Stimulated activated CD8-positive, alpha-beta memory T cell treated with anti-CD3 and anti-CD28 coated beads, Interleukin-4, amount 100 ng/mL, for 24 hours (primary cell): ENCODE measurements at places on chromosomes 3 and 15.

DNA sequence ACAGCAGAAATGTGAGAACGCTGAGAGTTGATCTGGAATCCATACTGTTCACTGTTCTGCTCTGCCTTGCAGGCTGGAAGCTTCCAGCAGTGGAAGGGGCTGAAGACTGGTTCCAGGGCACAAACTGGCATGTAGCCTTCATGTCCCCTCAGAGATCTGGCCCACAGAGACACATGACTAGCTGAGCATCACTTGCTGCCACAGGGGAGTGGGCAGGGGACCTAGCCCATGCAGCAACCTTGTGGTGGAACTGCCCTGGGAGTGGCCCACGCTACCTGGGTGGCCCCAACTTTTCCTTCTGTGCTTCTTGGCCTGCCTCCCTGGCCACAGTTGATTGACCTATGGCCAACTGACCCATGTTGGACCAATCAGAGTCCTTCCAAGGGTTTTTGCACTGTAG, 98.1 kb downstream of the TPRA1 start:
- DNase-seq, result no peak

- no peak for DNase-seq
Measured at GRCh38 chr3:196666001-196666867, 26.7 kb downstream of the NRROS start.

DNA sequence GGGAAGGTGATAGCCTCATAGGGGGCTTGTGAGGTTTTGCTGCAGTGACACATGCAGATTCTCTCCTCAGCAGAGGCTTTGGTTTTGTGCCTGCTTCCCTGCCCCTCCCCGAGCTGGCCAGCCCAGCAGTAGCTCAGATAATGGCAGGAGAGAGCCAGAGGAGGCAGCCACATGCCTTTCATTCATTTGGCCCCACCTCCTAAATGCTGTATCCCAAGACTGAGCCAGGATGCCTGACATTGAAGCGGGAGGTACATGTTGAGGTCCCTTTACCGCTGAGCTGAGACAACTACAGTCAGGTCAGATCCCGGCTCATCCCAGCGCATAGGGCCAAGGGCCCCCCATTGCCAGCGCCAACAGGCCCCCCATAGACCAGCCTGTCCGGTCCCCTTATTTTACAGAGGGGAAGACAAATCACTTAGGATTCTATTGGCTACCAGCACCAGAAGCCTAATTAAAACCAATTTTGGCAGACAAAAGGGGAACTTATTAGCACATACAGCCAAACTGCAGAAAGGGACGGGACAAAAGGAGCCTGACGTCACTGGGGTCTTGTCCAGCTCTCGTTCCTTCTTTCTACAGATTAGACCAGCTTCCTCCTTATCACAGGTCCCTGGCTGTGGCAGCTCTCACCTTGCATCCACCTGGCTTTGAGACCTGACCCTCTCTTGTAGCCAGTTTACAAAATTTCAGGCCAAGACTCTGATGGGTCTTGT, 12.1 kb upstream of the POLG start:
- no peak for DNase-seq

DNA sequence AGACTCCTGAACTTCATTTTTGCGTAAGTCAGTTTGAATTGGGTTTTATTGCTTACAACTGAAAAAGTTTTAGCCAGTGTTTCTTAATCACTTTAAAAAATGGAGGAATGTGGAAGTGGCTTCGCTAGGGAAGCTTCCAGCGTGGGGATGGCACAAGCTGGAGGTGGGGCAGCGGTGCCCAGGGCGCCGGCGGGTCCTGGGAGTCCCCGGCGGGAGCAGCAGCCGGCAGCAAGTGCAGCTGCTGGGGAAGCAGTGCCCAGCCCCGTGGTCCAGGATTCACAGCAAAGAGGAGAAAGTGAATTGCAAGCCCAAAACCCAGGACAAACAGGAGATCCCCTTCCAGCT, 301.8 kb upstream of the PROK2 start:
- DNase-seq, result no peak

GRCh38 chr15:51809457-51809856, 20.0 kb upstream of the TMOD3 start:
- DNase-seq, result no peak

- DNase-seq, result no peak
Measured at GRCh38 chr15:68278345-68278594, 725 bp downstream of the FEM1B start.

DNA sequence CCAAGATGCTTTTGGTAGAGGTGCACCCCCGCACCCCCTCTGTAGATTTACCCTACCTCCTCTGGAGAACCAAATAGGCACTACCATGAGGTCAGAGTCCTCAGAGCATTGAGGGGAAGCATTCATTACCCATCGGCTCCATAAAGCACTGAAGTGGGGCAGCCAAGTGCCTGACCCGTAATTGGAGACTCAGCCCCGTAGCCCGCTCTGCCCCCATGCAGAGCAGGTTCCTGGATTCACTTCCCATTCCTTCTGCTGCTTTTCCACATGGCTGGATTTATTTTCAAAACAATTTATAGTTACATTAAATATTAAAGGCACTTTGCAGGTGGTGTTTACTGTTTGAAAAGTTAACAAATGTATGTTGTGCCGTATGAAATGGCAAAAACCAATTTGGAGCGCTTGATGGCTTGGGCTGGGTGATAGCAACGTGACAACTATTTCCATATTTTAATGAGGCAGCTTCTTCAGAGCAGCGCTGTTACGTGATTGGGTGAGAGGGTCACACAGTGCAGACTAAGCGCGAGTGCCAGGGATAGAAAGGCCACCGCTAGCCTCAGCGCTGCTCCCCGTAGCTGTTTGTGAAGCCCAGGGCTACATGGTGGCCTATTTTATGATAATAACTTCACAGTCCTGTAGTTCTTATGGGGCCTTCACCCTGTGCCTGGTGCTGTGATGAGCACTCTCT, 373.8 kb upstream of the PROK2 start:
- no peak for DNase-seq

DNA sequence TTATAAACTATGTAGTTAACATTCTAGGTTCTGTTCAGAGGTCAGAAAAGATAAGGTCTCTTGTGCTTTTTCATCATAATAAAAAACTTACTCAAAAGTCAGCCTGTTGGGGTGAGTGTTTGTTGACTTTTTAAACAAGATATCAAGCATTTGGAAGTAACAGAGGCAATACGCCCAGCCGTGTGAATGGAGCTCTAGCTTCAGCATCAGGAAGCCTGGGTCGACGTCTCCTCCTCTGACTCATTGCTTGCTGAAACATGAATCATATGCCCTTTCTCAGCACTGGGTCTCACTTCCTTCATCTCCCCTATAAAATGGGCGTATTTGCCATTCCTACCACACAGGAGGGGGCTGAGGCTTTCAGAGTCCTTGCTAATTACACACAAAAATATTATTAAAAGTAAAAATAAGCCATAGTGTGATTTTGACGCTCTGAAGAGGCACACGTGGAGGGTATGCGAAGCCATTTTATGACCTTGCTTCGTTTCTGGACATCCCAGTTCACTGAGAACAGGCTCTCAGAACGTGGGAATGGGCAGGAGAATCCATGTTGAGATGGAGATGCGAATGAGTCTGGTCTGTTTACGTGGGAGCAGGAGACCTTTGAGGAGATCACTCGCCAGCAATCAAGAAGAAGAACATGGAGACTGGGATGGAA, 220.8 kb upstream of the TPRG1 start:
- peak; percentile 35 for DNase-seq

- DNase-seq, result no peak
Measured at GRCh38 chr15:100866386-100867330, 13.0 kb upstream of the ALDH1A3 start.

- no peak for DNase-seq
Measured at GRCh38 chr15:39581242-39581792, 438 bp downstream of the THBS1 start.

- no peak for DNase-seq
Measured at GRCh38 chr15:55737373-55737772, 5.6 kb downstream of the PRTG start.

GRCh38 chr3:188309437-188310269, 155.7 kb downstream of the LPP start:
- DNase-seq, result no peak

GRCh38 chr3:73143821-73144237, 82.4 kb downstream of the EBLN2 start:
- DNase-seq, result no peak

DNA sequence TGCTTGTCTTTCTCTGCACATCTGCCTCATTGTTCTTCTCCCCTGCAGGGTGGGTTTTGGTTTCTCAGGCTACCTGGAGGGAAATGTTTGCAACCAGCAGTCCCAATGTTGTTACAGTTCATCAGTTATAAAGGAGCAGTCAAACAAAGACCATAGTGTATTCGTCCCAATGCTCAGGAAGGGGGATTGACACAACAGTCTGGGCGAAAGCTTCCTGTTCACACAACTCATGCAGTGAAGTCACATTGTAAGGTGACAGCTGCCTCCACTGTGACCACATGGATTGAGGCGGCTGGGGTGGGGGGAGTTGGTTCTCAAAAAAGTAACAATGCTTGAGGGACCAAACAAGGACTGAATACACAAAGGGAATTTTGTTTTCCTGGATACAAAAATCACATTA, 28.8 kb upstream of the TF start:
- no peak for DNase-seq

GRCh38 chr15:66043264-66043663, 174.0 kb downstream of the RAB11A start:
- DNase-seq, result no peak

DNA sequence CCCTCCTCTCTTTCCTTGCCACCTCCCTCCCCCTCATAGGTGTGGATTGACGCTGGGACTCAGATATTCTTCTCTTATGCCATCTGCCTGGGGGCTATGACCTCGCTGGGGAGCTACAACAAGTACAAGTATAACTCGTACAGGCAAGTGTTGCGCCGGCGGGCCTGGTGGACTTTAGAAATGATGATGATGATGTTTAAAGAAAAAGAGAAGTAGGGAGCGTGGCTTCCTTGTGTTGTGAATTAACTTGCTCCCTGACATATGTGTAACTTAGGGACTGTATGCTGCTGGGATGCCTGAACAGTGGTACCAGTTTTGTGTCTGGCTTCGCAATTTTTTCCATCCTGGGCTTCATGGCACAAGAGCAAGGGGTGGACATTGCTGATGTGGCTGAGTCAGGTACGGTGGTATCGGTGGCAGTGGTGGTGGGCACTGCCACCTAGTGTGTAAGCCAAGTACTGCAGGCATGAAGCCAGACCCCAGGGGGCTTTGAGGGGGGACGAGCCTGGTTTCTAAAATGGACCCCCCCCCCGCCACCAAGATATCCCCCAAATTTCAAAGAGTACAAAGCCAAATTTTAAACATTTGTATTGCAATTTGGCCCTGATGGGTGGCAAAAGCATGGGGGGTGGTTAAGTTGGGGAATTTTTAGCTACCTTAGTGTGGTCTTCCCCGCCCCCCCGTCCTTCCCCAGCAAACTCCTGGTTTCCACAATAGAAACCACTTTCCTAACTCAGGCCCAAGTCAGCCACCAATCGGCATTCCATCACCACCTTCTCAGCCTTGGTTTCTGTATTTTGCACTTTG, 65.6 kb downstream of the SLC6A6 start:
- DNase-seq, result no peak

GRCh38 chr15:40637221-40637745, 43.2 kb downstream of the KNL1 start:
- no peak for DNase-seq

DNA sequence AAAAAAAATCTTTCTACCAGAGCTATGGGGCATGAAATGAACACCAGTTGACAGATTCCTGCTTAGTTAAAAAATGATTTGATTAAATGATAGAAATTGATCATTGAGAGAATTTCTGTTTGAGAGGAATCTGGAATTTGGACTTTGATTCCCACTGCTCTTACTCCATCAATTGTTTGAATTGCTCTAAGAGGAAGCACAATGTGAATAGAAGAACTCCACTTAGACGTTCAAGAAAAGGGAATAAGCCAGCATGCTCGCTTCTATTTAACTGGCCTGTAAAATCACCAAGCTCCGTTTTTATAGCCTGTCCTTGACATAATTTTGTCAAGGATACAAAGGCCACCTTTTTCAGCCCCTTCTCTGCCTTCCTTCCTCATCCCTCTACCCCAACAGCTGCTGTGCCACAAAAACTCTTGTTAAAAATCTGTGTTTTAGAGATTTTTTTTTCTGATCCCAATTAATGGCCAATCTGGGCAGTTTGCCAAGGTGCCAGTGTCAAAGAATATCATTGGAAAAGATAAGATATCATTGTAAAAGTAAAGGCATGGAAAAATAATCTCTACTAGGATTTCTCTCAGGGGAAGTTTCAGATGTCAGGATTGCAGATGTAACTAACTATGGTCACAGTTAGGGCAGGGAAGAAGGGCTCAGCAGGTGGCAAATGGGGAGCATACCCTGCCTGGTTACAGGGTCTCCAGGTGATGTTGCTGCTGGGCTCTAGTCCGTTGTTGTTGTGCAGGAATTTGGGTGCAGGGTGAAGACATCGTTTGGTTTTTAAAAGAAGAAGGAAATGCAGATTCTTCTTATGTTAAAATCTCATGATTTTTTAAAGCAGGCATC, 301.8 kb upstream of the PDZRN3 start:
- no peak for DNase-seq

DNA sequence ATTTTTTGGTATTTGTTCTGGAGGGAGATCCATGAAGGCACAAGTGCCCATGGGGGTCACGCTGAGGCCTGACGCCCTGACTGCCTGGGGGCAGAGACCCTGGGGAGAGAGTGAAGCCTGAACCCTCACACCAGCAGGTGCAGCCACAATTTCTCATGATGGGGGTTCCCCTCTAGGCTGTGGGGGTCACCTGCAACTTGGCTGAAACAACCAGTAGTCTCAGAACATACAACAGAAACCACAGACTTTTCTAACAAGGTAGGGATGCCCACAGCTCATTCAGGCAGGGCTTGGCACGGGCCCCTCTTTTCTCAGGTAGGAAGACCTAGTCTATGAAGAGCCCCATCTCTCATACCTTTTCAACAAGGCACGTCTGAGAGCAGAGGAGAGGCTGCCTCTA, 245.1 kb downstream of the ADAMTS17 start:
- DNase-seq, result no peak

GRCh38 chr15:98282656-98283332, 322.3 kb downstream of the ARRDC4 start:
- DNase-seq, result no peak

DNA sequence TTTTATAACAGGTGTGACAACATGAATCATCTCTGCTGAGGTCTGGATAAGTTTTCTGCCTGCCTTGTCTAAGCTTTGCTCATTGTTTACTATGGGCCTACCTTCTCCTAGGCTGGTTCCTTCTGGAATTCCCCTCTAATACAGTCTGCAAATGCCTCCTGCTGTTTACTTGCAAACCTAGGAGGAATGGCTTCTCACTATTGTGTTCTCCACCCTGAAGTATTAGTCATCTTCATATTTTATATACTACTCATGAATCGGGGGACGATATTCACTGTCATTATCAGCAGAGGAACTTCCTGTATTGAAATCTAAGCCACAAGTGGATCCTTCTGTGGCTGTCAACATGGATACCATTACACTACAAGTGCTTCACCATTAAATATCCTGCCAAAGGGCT, 154.8 kb downstream of the PLCL2 start:
- no peak for DNase-seq

DNA sequence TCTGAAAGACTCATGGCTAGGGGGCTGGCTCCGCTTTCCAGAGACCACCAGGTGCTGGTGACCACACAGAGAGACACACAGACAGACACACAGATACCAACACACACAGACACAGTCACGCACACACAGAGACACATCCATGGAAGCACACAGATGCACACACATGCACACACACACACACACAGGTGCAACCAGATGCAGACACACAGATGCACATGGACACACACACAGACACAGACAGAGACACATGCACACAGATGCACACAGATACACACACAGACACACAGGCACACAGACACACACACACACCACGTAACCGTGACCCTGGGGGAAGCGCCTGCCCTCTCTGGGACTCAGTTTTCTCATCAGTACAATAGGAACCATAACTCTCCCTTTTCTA, 132.2 kb downstream of the WNT7A start:
- DNase-seq, result no peak

- no peak for DNase-seq
Measured at GRCh38 chr15:58115692-58116091, 22.5 kb upstream of the AQP9 start.
